Esophagus muscularis mucosa (tissue), 4 donors: ENCODE measurements at places on chromosomes 6 and 20. TPM values are rescaled to one million over a fixed set of nuclear protein-coding genes. Genes with fewer than 3 reads are reported as not detected.

DNA sequence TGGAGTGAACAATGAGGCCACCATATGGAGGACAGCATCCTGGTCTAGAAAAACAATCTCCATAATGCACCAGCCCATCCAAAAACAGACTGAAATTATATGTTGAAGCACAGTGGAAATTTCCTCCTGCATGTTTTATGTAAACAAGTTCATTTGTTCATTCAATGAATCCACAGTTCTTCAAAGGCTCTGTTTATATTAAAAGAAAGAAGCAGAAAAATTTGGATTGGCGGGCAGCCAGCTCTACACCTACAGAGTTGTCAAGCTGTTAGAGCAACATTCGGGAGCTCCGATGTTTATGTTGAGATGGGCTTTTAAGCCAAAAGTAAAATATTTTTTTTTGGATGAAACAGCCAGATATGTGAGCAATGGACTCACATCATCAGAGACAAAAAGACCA, 395.3 kb upstream of the SULF2 start:
- no peak for DNase-seq

FOXC1 gene
- 19.7 TPM for total RNA-seq

SNAP91 gene
- total RNA-seq = 1.2 TPM

- no peak for DNase-seq
Observed at GRCh38 chr20:52760791-52761190, 211.4 kb upstream of the TSHZ2 start.

- no peak for DNase-seq
Observed at GRCh38 chr6:36519352-36519751, 27.9 kb downstream of the STK38 start.

GRCh38 chr6:144216668-144217218, 66.4 kb downstream of the STX11 start:
- no peak for DNase-seq

- no peak for DNase-seq
Observed at GRCh38 chr6:95685822-95686221, 108.5 kb downstream of the MANEA start.

ZSWIM1 gene
- 10.6 TPM for total RNA-seq

DNA sequence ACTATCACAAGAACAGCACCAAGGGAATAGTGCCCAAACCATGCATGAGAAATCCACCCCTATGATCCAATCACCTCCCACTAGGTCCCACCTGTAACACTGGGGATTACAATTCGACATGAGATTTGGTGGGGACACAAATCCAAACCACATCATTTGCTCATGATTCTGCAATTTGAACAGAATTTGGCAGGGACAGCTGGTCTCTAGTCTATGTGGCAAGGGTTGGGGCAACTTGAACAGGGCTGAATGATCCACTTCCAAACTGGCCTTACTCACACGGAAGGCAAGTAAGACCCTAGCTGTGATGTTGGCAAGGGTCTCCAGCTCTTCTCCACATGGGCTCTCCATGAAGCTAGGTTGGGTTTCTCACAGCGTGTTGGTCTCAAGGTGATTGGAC, 10.1 kb upstream of the FKBP5 start:
- no peak for DNase-seq

DNA sequence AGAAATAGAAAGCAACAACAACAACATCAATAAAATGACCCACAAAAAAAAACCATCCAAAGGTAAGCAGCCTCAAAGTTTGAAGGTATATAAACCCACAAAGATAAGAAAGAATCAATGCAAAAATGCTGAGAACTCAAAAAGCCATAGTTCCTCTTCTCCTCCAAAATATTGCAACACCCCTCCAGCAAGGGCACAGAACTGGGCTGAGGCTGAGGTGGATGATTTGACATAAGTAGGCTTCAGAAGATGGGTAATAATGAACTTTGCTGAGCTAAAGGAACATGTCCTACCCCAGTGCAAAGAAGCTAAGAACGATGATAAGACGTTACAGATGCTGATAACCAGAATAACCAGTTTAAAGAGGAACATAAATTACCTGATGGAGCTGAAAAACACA, 188.8 kb upstream of the BTBD3 start:
- DNase-seq = no peak

DNA sequence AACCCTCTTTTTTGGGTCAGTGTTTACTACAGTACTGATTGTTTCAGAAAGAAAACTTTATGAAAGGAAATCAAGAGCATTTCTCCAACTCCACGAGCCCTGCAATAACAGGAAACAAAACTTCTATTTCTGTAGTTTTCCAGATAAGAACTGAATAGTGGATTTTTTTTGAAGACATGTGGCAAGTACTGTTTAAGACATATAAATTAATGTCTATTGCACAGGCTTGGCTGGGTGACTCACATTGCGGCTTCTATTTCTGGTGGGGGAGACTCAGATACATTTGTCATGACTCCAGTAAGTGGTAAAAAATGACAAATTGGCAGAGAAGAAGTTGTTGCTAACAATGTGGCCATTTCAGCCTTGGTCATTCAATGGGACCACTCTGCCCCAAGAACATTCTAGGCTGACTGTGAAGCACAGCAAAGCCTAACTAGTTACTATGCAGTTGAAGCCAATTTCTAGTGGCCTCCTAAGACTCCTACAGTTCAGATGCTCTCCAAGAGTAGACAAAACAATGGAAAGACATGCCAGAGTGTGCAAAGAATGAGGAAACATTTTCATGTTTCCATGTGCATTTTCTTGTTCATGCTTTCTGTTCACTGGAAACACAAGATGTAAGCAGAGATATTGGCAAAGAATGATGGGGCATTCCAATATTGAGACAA, 200.9 kb downstream of the EDN1 start:
- DNase-seq = no peak

DNA sequence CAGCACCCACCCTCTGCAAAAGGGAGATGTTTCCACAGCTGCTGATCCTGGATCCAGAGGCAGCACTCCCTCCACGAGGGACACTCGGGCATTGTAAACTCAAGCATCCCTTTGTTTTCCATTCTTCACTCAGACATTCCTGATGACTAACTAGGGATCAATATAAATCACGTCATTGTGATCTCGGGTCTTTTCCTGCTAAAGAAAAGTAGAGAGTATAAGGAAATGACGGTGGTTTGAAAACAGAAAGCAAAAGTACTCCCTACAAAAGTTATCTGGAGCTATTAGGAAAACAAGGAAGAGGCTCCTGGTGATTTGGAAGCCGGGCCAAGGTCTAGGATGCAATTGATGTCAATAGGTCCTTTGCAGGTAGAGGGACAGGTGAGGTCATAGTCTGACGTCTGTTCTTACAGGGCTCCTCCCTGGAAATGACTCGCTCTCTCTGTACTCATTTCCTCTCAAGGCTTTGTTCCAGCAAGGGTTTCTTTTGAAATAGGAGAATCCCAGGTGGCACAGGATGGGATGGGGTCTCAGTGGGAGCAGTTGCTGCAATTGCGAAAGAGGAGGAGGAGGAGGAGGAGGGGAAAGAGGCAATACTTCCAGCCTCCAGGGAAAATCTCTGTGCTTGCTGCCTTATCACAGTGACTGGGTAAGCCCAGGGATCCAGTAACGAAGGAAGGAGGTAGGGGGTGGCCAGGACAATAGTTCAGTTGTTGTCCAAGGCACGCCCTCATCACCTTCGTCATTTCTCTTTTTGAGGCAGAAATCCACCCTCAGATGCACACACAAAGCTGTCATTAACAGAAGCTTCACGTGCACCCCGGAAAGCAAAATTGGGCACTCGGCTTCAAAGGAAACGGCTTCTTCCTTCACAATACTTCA, 222.8 kb downstream of the LY86 start:
- no peak for DNase-seq

DEFB121 gene
- not detected for total RNA-seq

- no peak for DNase-seq
Observed at GRCh38 chr20:63821811-63822210, 9.3 kb downstream of the ZBTB46 start.

COL9A3 gene
- total RNA-seq = 14.3 TPM

DNA sequence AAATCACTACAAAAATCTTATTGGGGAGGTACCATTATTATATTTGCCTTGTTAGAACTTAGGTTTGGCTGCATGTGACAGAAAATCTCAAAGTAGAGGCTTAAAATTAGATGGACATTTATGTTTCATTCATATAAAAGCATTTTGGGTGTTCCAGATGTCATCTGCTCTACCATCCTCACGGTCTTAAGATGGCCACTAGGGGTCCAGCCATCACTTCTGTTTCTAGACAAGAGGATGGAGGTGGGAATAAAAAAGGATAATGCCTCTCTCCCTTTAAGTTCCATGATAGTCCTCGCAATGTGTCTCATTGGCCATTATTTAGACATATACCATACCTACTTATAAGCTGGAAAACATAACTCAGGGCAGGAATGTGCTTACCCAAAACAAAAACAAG, 929.5 kb downstream of the KIF16B start:
- DNase-seq = no peak

- no peak for DNase-seq
Observed at GRCh38 chr6:73798592-73798991, 102.6 kb downstream of the CD109 start.

GRM1 gene
- total RNA-seq = under 0.01 TPM

SMLR1 gene
- total RNA-seq = not detected

RUNX2 gene
- 1.5 TPM for total RNA-seq

DNA sequence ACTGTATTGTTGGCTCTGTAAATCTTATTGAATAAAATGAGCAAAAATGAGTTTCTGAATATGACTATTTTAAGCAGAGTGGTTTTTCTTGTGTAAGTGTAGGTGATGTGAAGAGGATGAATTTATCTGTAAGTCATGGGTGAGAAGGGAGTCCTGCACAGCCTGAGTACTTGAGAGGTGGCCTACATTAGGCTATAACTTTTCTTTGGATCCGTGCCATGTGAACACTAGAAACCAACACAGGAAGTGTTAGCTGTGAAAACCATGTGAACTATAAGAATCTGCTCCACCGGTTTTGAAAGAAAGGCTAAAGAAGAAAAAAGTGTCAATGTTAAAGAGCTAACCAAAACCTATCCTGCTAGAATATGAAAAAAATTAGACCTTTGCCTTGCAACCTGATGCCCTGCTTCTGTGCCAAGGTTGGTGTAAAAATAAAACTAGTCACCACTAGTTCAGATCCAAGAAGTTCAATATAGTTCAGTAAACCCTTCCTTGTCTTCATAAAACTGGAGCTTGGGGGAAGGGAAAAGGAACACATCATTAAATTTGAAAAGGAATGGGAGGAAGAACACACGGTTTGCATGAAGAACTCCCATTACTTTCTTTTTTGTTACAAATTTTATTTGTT, 21.3 kb downstream of the PLCB1 start:
- no peak for DNase-seq

DNA sequence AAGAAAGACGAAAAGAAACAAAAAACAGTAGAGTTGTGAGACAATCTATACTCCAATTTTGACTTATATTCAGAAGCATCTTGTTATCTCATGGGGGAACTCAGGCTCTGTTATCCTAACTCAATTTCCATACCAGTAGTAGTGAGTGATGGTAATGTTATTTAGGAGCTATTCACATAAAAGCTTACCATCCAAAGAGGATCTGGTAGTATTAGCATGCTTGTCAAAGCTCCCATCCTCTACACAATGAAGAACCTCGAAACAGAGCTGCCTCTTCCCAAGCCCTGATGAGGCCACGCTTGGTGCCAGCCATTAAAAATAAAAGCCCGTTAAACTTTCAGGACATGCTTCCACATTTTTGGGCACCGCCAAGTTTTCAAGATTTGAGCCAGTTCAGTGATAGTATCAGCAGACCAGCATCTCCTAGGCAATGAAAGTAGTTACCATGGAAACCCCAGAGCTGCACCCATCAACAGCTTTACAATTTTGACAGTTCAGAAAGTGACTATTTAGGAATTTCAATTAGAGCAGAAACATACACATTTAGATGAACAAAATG, 173.3 kb downstream of the CD83 start:
- DNase-seq = no peak

GRCh38 chr6:16676978-16677377, 84.3 kb downstream of the ATXN1 start:
- DNase-seq = no peak

DNA sequence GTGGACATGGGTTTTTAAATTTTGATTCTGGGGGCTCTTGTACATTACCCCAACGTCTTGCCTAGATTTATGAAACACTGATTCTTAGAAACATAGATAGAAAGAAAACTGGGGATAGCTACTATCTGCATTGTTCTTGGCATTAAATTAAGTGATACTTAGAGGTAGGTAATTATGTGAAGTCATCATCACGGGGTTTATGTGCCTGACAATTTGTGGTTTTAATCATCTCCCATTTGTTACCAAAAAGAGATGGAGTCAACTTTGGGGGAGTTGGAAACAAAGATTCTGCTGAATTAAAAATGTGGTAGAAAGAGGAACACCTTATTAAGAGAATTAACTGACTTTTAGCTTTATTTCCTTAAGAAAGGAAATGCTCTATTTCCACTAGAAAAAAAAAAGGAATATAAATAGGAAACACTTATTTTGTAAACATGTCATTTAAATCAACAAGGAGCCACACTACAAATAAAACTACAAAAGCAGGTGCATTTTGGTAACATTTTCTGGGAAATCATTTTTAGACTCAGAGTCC, 5.6 kb downstream of the TNFAIP3 start:
- DNase-seq = no peak

- no peak for DNase-seq
Observed at GRCh38 chr20:40100261-40100660, 588.8 kb downstream of the MAFB start.

DNA sequence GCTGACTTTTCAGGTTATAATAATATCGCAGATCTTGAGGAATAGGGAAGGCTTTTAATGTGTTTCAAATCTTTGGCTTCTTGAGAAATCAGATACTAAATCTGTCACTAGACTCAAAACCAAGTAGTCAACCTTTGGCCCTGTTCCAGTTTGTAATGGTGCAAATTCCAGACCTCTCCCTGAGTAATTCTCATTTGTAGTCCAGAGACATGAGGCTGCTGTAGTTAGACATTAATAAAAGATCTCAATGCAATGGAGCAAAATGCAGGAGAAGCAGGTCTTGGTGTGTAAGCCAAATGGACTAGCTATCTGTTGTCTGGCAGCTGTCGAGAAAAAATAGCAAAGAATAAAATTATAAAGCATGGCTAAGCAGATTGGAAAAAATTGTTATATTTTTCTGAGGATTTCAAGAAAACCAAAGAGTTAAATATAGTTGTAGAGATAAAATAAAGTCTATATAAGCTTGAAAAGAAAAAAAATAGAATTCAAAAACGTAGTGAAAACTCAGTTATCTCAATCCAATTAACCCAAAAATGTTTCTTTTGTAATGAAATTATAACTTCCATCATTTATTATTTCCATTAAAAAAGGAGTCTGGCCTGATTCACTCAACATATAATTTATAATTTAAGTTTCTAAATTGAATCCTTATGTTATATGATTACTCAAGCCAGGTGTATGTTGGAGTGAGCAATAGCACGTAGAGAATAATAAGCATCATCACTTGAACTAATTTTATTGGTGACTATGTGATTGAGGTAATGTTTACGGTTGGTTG, 161.5 kb upstream of the ADGRB3 start:
- DNase-seq = no peak

PTK6 gene
- 1.2 TPM for total RNA-seq

MUC21 gene
- not detected for total RNA-seq

GRCh38 chr6:35055891-35056290, 85.2 kb downstream of the TCP11 start:
- DNase-seq = no peak
